ENCODE measurements at places on chromosomes 7 and 10.

DNA sequence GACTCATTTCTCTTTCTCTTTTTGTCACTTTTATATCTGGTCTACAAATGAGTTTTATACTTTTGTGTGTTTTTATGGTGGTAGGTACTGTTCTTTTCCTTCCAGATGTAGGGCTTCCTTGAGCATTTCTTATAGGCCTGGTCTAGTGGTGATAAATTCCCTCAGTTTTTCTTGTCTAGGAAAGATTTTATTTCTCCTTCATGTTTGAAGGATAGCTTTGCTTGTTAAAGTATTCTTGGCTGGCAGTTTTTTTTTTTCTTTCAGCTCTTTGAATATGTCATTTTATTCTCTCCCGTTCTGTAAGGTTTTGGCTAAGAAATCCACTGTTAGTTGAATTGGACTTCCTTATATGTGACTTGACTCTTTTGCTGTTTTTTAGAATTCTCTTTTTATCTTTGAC, 292.7 kb downstream of the RPS24 start:
- DNase-seq: no peak

DNA sequence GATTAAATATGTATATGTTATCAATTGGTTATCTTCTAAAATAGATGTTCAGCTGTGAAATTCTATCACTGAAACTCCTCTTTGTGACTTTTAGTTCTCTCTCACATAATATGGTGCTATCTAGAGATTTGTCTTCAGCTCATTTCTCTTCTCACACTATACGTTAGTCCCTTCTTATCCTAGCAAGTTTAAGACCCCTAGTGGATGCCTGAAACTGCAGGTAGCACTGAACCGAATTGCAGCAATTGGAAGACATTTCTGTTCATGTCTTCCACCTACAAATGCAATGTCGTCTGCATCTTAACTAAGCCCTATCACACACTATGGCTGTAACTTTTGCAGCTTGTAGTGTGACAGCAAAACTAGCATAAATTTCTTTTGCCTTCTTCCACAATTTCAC, 442.7 kb upstream of the POM121L12 start:
- DNase-seq: no peak

DNA sequence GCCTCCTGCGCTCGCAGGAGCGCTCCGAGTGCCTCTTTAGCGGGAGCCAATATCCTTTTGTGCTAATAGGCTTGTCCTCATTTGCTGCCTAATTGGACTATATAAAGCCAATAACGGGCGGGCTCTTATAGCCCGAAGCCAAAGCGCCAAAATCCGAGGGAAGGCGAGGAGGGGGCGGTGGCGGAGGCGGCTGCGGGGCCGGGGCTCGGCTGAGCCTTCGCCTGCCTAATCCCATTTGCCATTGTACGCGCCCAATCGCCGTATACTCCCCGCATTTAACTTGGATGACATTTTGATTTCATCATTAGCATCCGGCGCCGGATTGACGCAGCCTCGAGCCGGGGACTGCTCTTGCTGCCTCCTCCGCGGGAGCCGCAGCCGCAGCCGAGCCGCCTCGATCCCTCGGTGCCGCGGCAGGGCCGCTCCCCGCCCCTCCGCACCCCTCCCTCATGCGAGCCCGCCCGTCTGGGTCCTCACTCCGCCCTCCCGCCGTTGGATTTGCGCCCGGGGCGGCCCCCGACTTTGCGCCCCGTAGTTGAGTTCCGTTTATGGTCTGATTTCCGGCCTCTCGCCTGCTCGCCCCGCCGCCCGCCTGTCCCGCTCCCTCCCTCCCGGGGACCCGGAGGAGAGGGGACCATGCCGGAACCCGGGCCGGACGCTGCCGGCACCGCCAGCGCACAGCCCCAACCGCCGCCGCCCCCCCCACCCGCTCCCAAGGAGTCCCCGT, at the start of gene HMX3:
TSS of gene HMX3 (plus strand) at position 556 of the 727 bp plus-strand sequence. CDS start at position 637, 81 bp downstream.
- no peak for DNase-seq

- DNase-seq: no peak
These were observed 60.0 kb downstream of the POLR1F start for GRCh38 chr7:19648791-19649190.

DNA sequence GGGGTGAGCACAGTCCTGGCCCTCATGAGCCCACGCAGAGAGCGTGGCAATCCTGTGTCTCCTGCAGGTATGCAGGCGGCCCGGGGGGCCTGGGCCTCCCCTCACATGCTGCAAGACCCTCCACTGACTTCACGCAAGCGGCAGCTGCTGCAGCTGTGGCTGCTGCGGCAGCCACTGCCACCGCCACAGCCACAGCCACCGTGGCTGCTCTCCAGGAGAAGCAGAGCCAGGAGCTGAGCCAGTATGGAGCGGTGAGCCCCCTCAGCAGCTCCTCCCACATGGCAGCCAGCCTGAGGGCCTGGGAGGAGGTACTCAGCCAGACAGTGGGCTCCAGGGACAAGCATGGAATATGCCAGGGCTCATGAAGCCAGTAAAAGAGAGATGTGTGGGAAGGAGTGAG, 8.7 kb downstream of the ZMIZ2 start:
- DNase-seq: no peak

DNA sequence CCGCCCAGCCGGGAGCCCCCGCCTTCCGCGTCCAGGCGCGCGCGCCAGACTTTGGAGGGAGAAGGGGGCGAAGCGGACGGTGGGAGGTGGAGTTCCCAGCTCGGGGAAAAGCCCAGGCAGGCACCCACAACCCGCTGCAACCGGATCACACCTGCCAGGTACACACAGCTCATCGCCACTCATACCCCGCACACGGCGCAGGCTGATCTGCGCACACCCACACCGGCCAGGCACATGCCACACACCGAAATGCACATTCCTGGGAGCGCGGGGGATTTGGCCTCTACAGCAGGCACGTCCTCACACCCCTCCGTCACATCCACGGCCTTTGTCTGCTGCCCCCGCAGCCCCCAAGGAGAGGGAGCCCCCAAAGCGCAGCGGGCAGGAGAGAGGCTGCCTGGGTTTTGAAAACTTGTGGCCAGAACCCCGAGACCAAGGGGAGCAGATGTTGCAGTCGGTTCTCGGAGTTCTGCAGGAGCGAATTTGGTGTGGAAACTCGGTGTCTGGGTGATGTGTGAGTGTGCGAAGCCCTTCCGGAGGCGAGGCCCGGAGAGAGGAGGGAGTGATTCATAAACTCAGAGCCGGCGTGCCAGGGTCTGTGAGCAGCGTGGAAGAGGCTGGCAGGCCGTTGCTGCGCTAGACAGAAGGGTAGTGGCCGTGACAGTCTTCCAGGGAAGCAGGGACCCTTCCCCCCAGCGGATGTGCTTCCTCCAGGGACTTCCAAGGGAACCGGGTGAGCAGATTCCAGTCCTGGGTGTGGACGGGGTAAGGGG, 734 bp downstream of the CHST3 start:
- no peak for DNase-seq

GRCh38 chr7:101099969-101100781, 14.9 kb downstream of the TRIM56 start:
- peak; percentile 28 for DNase-seq

DNA sequence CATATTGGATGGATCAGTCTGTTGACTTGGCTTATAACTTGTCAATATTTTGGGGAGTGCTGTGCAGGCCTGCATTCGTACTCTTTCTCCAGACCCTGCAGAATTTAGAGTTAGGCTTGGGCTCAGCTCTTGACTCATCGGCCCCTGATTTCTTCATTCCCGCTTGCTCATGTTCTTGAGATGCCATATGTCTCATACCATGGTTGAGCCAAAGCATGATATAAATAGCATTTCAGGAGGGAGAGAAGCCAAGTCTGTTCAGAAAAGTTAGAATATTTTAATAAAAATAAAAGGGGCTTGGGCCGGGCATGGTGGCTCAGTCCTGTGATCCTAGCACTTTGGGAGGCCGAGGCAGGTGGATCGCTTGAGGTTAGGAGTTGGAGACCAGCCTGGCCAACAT, 898.1 kb downstream of the TYW1 start:
- DNase-seq: no peak

GRCh38 chr10:74598891-74599566, 227.4 kb upstream of the KAT6B start:
- DNase-seq: no peak

DNA sequence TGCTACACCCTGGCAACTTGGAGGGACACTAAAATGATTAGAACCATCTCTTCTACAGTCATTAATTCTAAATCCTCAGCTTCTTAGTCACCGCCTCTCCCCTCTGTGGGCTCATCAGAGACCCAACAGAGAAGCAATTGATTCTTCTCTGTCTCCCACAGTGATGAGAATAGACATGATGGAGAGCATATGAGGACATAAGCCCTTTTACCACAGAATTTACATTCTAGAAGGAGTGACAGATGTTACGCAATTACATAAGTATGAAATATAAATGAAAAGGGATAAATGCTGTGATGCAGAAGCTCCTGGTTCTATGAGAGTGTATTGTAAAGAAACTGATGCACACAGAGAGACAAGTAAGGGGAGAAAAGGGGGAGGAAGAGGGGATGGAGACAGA, 18.1 kb upstream of the ABCB5 start:
- DNase-seq: no peak

DNA sequence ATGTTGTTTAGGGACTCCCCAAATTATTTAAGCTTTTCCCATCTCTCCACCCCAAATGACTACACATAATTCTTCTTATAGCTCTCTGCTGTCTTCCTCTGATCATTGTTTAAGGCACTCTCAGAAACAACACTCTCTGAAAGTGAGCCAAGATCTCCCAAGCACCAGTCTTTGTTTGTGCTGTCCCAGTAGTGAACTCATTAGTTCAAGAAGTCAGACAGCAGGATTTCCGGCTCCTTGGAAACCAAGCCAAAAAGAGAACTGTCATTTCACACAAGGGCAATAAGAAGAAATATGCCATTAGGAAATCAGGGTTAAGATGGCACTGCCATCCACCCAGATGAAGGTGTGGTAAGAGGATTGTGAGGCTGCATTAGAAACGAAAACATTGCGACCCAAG, 83.1 kb downstream of the FZD1 start:
- no peak for DNase-seq

DNA sequence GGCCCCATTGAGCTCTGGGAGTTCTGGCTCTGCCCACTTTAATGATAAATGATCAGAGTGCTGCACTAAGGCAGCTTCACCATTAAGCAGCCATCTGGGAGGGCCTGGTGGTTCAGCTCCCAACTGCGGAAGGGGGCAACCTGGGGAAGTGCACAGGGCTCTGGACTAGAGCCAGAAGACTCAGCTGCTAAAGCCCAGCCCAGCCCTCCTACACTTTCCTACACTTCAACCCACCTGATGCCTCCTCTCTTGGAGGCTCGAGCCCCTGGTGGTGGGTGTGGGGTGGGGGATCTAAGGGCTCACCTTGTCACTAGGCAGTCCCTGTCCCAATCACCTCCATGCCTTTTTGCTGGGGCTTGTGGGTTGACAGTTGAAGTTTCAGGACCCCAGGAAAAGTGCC, 60.6 kb upstream of the ANTXRL start:
- no peak for DNase-seq

DNA sequence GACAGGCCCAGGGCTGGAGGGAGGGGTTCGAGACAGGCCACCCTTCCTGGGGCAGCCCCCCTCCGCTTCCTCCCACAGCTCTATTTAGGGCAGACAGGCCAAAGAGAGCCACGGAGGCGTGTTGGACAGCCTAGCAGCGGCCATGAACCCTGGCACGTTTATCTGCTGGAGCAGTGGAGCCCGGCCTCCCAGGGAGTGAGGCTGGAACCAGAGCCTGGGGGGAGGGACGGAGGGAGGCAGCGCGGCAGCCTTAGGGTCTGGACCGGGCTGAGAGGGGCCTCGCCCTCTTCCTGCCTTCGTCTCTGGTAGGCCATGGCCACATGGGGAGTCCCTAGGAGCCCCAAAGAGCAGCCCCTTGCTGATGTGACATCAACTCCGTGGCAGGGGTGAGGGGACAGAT, 17.1 kb downstream of the UNCX start:
- DNase-seq: no peak

GRCh38 chr7:138962561-138963270, 18.5 kb downstream of the KIAA1549 start:
- no peak for DNase-seq

DNA sequence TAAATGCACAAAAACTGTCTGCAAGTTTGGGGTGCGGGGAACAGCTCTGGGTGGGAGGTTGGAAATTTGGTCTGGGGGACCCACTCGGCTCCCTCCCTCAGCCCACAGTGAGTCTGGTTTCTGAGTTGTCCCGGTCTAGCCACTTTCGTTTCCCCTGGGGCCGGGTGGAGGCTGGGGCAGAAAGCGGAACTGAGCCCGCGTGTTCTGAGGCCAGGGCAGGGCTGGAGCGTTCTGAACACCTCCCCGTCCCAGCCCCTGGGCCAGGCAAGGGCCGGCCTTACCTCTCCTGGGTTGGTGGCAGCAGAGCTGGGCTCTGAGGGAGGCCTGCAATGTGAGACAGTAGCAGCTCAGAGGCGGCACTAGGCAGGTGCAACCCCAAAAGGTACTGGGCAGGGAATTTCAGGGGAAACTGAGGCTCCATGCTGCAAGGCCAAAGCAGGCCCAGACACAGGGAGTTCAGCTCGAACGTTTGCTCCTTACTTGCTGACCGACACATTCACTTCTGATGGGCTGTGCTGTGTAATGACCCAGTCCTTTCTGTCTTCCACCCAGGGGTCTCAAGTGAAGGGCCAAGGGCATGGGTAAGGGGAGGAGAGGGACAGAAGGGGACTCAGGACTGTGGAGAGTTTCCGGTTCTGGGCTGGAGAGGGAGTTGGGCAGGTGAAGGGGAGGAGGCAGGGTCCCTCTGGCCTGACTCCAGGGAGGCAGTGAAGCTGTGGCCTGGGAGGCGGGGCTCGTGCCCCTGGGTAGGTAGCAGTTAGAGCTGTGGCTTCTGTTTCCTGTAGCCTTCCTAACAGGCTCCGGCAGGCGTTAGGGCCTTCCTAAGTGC, 3.0 kb downstream of the IRF5 start:
- DNase-seq: no peak

DNA sequence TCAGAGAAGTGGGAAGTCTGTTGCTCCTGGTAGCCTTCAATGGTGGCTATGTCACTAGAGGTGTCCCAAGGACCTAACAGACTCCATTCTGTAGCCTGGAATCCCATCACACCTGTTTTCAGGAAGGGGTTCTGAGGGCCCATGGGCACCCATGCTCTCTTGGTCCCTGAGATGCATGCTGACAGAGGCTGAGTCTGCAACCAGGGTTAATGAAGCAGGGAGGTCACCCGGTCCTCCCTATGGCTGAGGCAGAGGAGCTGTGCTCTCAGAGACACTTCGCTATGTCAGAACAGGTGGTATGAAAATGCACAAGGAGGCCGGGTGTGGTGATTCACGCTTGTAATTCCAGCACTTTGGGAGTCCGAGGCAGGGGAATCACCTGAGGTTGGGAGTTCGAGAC, 452.1 kb downstream of the TCERG1L start:
- DNase-seq: no peak

Measured in stimulated activated CD8-positive, alpha-beta memory T cell treated with anti-CD3 and anti-CD28 coated beads, Interleukin-4, amount 100 ng/mL, for 1 hour (primary cell).